ENCODE measurements at places on chromosomes 6 and 20. TPM values are rescaled to one million over a fixed set of nuclear protein-coding genes. Genes with fewer than 3 reads are reported as not detected.

GRCh38 chr6:30200551-30201281, 12.5 kb downstream of the TRIM26 start:
- DNase-seq: no peak

GRCh38 chr6:153405931-153406330, 274.8 kb upstream of the RGS17 start:
- no peak for DNase-seq

- no peak for DNase-seq
Measured at GRCh38 chr6:166382500-166382932, 224 bp downstream of the MPC1 start.

- no peak for DNase-seq
Measured at GRCh38 chr6:109253366-109253765, 128.9 kb downstream of the CD164 start.

DNA sequence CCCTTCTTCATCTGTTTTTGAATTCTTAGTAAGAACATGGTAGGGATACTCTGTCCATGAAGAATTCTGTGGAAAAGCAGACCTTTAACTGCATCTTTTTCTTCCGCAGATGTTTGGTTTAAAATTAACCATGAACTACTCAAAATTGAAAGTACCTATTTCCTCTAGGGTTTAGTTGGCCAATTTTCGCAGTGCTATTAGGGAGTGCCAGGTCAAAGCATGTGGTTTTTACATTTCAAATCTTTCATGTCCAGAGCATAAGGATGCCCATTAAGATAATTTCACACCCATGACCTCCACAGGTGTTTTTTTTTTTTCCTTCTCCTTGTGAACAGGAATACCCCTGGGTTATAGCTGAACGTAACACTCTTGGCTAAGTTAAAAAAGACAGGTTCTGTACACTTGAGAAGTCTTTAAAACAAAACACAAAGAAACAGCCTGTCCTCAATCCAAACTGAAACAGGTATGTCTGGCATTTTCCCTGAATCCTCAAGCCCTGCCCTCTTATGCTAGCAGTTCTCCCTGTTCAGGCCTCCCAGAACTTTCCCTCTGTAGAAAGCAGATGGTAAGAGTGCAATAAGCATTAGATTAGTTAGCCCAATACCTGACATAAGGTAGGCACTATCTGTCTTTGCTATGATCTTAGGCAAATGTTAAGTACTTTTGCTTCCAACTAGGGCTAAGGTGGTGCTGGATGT, 67.1 kb downstream of the ELOVL5 start:
- no peak for DNase-seq

DNA sequence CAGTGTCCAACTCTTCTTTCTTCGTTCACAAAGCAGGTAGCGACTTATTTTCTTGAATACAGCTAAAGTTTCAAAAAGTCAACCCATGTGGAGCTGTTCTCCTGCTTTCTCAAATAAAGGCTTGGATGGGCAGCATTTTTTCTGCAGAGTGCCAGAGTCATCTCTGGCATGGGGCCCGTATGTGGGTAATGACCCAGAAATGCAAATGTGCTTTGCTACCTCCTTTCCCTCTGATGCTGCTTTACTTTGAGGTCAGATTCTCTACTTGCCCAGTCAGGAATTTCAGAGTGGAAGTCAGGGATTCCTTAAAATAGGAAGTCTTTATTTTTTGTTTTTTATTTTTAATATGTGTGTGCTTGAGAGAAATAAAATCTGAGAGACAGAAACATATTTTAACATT, 4.9 kb downstream of the NKAIN2 start:
- no peak for DNase-seq

DNA sequence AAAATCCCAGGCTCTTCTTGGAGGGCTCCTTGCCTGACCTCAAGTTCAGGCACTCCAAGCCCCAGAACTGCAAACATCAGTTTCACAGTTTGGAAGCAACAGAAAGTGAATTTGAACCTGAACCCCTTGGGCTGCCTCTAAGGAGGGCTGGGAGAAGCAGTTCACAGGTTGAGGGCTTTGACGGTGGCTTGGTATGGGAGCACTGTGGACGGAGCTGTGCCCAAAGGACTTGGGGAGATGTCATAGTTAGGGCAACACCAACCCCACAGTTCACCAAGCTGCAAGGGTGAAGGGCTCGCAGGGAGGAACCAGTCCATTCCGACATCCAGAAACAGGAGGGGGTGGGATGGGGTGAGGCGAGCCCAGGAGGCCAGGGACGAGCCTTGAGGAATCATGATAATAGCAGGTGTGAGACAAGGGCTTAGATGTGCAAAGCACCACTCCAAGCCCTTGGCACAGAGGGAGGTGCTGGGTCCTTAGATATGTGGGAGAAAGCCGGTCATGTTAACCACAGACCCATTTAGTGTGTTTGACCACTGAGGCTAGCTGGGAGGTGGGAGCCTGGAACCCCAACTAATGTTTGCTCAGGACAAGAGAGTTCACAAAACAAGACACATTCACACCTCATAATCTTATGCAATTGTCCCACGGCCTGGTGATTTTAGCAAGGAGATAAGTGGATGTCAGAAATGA, 4.3 kb downstream of the CEBPB start:
- no peak for DNase-seq

GRCh38 chr6:37673436-37673835, 24.2 kb downstream of the MDGA1 start:
- no peak for DNase-seq

The EYA2 gene
- 7.9 TPM for polyA plus RNA-seq

DNA sequence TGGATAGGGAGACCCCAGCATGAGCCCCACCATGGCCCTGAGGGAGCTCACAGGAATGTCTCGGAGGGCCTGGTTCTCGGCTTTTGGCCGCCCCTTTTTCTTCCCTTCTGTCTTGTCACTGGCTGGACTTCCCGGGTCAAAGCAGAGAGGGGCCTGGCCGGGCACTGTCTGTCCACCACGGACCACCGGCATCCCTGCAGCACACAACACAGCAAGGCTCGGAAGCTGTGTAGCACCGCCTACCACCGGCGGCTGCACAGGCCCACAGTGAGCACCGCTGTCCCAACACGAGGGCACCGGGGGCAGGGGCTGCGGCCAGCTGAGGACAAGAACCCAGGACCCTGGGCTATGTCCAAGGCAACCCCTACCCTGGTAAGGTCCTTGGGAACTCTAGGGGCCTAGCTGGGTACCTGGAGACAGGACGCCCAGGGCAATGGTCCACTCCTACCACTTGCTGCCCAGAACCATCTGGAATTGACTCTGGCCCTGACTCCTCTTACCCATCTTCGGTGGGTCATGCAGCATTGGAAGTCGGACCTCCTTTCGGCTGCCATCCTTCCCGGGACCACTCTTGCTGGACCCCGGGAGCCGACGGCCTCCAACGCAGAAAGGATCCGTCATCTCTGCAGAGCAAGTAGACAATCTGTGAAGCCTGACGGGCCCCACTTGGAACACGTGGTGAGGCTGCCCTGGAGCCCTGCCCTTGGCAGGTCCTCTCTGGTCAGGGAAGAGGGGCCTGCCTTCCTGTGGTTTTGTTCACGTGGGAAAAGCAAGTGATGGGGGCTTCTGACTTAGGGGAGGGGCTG, 2.2 kb downstream of the ZNF512B start:
- no peak for DNase-seq

DNA sequence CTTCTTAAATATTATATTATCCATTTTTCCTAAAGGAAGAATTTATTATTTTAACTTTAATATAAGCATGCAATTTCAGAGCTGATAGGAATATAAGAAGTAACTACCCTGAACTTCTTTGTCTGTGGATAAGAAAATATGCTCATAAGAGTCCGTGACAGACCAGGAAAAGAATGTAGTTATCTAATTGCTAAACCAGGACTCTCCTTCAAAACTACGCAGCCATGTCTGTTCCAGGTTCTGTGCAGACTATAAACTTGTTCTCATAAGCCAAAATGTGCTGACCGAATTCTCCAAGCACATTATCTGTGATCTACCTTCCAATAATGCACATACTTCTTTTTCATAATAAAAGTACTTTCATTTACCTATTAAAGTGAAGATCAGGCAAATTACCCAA, 116.5 kb downstream of the TRDN start:
- no peak for DNase-seq

- DNase-seq: no peak
Measured at GRCh38 chr6:100472674-100473073, 8.0 kb upstream of the SIM1 start.

GRCh38 chr6:36968266-36968977, 13.9 kb downstream of the PI16 start:
- DNase-seq: no peak

DNA sequence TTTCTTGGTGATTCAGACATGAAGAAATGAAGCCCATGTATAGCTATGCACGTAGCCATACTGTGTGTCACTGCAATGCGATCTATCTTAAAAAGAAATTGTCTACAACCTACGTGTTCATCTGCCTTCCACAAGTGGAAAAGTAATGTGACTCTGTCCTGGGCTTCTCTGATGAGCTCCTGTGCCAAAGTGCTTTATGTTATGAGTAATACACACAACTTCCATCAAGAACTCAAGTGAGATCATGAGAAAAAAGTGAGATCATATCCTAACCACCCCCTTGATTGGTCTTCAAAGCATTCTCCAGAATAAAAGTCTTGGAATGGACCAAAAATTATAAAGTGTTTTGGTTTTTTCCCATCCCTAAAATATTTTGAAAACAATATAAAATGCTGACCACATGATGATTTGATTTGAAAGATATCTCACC, 114.3 kb downstream of the DST start:
- DNase-seq: no peak

GRCh38 chr6:125844989-125845388, 54.2 kb downstream of the NCOA7 start:
- no peak for DNase-seq
